ENCODE measurements at places on chromosomes 1 and 21.

DNA sequence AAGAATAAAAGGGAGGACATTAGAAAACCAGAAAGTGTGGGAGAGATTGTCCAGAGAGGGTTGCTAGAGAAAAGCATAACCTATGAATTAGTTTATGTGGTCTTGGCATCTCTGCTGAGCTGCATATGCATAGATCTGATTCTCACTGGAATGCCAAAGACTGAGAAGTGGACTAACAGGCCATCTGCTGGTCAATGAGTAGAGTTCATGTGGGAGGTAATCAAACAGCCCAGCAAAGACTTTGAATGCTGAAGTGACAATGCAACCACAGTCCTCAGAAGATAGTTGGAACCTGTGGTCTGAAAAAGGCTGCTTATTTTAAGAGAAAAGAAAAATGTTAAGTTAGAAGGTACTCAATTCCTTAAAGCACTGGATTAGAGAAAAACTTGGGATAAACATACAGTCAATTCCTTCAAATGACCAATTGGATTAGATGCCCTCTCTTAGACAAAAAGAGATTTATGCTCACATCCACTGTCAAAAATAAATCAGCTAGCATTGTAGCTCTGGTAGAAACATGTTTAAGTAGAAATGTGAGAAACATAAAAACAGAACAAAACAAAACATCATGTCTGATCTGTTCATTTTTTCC is 382.8 kb downstream of the AMY1C start:
- DNase-seq, result no peak

- no peak for DNase-seq
Observed at GRCh38 chr1:227124473-227124872, 184.4 kb downstream of the COQ8A start.

DNA sequence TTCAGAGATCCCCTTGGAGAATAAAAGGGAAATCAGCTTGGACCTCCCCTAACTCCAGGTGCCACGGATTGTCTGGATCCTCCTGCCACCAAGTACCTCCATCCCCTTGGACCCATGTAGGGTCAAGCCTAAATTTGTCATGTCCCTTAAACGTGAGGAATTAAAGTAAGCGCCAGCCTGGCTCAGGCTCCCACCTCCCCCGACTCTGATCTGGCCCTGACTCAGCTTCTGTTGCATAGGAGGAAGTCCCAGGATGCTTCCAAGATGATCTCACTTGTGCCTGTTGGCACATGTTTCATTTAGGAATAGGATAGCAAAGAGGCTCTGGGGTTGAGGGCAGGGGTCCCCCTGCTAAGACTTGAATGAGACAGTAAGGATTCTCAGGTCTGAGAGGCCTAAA is 231.9 kb upstream of the JUN start:
- DNase-seq, result no peak

GRCh38 chr1:206468571-206468970 is 1.7 kb upstream of the IKBKE start:
- no peak for DNase-seq

GRCh38 chr1:31306278-31306677 is 9.4 kb downstream of the ZCCHC17 start:
- DNase-seq, result no peak

- no peak for DNase-seq
Observed at GRCh38 chr21:44357064-44357837, 3.8 kb downstream of the TRPM2 start.

- DNase-seq, result no peak
Observed at GRCh38 chr1:156803086-156803851, 13.4 kb downstream of the SH2D2A start.

GRCh38 chr1:168330285-168330684 is 49.6 kb downstream of the TBX19 start:
- no peak for DNase-seq

- DNase-seq, result no peak
Observed at GRCh38 chr1:206737729-206738201, 32.8 kb upstream of the IL19 start.

DNA sequence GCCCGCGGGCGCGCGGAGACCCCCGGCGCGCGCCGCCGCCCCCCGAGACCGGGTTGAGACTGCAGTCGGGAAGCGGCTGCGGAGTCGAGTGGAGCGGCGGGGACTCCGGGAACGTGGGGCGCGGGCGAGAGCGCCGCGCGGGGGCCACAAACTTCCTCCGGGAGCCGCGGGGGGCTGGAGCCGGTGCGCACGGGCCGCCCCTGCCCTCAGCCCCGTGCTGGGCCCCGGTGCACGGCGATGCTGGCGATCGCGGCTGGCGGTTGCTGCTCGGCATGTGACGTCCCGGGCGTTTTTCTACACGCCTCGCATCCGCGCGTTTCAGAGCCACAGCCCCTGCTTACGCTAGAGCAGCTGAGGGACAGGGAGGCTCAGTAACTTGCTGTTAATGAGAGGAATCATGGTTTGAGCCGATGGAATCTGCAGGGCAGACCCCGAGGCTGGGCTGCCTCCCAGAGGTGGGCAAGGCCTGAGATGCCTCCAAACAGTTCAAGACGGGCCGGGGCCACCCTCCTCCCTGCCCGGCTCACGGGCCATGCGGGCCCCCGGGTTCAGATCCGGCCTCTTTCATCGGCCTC is 520 bp downstream of the TMEM201 start:
- DNase-seq, result no peak

- DNase-seq, result no peak
Observed at GRCh38 chr1:100891380-100891779, 3.3 kb downstream of the EXTL2 start.

DNA sequence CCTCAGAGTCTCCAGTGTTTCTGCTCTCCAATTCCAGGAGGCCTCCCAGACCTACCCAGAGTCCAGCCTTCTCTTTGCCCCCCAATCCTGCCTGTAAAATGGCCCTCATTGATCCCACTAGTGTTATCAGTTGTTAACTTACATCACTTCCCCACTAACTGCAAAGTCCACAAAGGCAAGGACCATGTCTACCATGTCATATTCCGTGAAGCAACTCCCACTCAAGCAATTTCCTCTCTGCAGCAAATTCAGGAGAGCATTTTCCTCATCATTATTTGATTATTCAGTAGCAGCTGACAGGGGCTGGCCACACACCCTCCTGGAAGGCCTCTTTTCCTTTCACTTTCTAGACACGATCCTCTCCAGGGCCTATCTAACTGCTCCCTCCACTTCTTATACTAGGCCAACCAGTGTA is 153.5 kb downstream of the RERE start:
- no peak for DNase-seq

DNA sequence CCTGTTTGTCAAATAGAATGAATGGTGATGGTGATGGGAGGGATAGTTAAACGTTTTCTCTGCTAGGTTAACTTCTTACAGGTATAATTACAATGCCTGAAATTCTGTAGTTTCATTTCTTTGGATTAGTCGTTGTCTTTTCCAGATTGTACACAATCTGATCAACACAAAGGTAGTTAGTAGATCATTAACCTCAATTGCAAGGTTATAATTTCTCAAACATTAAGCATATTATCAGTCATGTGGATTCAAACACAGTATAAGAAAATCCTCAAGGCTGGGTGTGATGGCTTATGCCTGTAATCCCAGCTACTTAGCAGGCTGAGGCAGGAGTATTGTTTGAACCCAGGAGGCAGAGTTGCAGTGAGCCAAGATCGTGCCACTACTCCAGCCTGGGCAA is 20.6 kb downstream of the SYNC start:
- no peak for DNase-seq

DNA sequence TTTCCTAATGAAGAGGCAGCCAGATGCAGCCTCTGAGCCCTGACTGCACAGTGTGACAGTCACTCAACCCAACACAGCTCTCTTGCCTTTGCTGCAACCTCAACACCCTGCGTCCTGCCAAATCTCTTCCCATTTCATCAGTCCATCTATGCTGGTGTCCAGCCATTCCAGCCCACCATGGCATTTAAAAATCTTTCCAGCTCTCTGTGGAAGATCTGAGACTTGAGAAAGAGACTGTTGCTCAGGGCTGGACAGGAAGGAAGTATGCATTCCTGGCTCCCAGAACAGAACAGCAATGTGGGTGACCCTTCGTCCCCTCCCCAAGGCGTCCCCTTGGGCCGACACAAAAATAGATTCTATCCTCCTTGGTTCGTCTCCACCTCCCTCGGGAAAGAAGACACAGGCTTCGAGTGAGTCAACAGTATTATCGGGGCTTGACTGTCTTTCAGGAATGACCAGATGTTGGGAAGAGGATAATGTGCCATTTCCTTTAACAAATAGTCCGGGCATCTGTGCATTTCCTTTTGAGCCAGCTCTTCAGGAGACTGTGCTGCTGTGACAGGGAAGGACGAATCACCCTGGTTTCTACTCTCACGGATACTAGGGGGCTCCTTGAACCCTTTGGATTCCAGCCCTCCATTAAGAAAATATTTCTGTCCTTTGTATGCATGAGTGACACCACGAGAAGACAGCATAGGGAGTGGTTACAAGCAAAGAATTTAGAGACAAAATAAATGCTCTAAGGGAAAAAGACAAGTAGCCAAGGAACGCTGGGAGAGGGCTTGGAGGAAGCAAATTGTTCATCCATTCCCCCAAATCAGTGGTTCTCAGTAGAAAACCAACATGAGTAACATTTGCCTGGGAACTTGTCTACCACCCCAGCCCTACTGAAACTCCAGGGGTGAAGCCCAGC is 111.4 kb upstream of the CDC42BPA start:
- DNase-seq, result no peak

GRCh38 chr1:40245686-40246085 is 2.1 kb upstream of the TMCO2 start:
- no peak for DNase-seq

GRCh38 chr1:98766255-98766654 is 104.7 kb downstream of the SNX7 start:
- no peak for DNase-seq

DNA sequence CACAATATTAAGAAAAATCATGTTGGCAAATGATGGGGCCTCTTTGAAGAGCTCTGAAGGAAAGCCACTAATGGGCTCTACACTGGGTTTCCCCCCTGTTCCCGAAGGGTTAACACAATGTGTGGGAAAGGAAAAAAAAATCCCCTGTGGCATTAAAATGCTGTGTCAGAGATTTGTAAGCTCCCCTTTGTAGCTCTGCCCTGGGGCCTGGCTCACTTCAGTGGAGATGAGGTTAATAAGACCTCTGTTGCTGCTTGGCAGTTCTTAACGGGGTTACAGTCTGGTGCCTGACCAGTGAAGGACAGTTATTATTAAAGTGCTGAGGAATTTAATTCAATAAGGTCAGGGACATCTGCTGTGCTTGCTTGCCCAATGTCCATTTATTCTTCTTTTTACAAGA is 129.7 kb upstream of the UBE2U start:
- no peak for DNase-seq

- no peak for DNase-seq
Observed at GRCh38 chr1:116471241-116471640, 98.2 kb downstream of the ATP1A1 start.

GRCh38 chr1:29269382-29269781 is 33.1 kb downstream of the PTPRU start:
- DNase-seq, result no peak

DNA sequence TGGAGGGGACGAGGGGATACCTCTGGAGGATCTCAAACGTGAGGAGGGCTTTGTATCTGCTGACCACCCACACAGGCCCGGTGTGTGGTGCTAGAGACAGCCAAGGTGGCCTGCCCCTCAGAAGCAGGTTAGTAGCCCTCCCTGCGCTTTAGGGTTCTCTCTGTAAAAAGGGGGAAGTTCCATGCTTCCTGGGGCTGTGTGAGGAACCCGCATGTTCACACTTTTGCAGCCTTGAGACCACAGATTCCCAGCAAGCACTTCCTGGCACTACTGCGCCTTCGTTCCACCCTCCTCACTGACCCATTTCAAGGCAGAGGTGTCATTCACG is 7.9 kb upstream of the GUCA2B start:
- no peak for DNase-seq

- no peak for DNase-seq
Observed at GRCh38 chr1:220296981-220297380, 24.7 kb upstream of the RAB3GAP2 start.

GRCh38 chr1:198612471-198613260 is 26.2 kb upstream of the PTPRC start:
- no peak for DNase-seq

GRCh38 chr1:73382966-73383365 is 815.0 kb downstream of the LRRIQ3 start:
- DNase-seq, result no peak

GRCh38 chr1:11714831-11715575 is 20.9 kb upstream of the AGTRAP start:
- DNase-seq, result no peak

- DNase-seq, result no peak
Observed at GRCh38 chr1:24100945-24101737, 10.8 kb downstream of the MYOM3 start.

GRCh38 chr21:45970674-45971615 is 10.6 kb upstream of the COL6A1 start:
- DNase-seq, result no peak

GRCh38 chr1:11156441-11156840 is 32.7 kb upstream of the ANGPTL7 start:
- no peak for DNase-seq

DNA sequence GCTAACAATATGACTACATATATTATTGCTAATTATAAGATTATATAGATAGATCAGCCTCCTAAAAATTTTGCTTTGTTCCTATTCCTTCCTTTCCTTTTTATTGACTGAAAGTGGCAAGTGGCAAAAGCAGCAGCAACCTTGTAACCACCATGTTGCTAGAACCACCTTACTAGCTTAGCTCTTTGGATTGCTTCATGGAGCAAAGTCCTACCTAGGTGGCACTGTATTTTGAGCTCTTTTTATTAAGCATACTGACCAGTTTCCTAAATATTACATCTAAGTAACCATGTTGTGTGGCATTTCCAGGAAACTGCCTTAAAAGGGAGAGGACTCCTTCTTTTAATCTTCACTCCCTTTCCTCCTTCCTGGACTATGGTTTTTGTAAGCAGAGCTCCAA is 90.8 kb downstream of the UCHL5 start:
- DNase-seq, result no peak

DNA sequence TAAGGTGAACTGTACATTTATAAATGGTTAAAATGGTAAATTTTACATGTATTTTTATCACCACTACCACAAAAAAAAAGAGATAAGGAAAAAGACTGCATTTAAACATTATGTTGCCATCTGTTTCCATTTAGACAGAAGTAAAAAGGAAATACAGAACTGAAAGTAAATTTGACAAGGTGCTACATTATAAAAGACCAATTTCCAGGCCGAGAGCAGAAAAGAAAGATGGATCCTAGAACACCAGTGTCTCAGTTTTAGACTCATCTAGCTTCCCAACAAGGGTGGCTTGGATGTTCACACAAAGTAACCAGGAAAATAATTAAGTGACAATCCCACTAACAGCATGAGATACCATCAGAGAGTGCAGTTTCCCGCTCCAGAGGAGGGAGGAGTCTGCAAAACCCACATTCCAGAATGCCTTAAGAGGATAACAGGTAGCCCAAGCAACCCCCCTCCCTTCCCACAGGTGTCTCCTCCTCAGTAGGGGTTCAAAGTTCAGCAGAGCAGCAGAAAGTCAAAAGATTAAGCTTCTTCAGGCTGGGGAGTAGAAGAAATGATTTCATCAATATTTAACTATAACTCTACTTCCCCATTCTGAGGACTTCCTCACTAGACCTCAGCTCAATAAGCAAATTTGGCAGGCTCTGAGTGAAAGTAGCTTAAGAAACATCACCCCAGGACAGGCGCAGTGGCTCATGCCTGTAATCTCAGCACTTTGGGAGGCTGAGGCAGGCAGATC is 11.8 kb downstream of the TPM3 start:
- no peak for DNase-seq

- no peak for DNase-seq
Observed at GRCh38 chr21:41453761-41454160, 27.7 kb downstream of the MX1 start.

- DNase-seq, result no peak
Observed at GRCh38 chr1:15568387-15569073, 16.3 kb downstream of the AGMAT start.

GRCh38 chr1:244154508-244154871 is 103.4 kb downstream of the ZBTB18 start:
- DNase-seq, result no peak

GRCh38 chr1:207841901-207842300 is 69.0 kb downstream of the CD34 start:
- DNase-seq, result no peak
